SW 1271 (cell line): ENCODE measurements at places on chromosomes 2 and 18.

- DNase-seq: no peak
Measured at GRCh38 chr2:69554568-69554967, 89.0 kb downstream of the AAK1 start.

- no peak for DNase-seq
Measured at GRCh38 chr2:72927619-72928550, 10.6 kb downstream of the EMX1 start.

GRCh38 chr2:229725716-229726574 lies 11.6 kb upstream of the DNER start:
- DNase-seq: no peak

DNA sequence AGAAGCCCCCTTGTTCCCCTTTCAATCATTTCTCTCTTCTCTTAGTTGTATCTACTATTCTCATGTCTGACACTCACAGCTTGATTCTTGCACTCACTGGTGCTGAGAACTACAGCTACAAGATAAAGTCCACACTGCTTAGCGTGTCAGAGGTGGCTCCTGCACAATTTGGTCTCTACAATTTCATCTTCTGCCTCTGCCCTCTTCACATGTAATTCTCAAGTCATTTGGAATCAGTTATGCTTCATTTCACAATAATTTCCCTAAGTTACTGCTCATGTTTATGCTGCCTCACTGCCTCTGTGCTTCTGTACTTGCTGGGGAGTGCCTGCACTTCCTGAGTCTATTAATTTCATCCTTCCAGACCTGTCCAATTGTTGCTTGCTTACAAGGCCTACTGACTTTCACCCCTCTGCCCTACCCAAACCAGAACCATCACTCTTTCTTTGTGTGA lies 11.6 kb upstream of the NAB1 start:
- no peak for DNase-seq

DNA sequence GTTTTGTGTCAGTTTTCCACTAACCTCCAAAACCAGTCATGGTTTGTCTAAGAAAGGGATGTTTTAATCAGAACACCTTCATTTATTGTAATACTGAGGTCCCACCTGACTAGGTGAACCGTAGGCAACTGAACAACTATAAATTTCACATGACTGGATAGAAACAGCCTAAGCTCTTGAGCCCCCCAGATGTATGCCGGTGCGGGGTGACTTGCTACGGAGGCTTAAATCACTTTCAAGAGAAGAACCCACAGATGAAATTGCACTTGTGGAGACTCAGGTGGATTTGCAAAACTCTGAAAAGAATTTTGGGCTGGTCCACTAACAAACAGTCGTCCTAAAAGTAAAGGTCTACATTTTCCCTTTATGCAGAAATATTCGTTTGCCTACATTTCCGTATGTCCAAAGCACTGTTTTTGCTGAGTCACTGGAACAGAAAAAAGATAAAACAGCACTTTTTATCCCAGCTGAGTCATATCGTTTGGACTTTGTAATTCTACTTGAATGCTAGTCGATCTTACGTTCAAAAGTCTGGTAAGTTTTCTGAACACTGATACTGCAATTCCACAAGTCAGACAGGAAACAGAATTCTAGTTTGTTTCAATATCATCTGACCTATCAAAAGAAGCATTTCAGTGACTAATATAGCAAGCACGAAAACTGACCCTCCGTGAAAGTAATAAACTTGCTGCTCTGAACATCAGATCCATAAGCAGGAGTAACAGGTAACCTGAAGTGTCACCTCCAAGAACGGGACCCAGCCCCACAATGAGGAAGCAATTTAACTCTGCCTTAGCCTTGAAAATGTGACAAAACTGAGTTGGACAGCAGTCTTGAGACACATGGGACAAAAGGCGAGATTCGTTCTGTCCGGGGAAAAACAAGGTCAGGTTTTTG lies 18.1 kb downstream of the ZNF516 start:
- DNase-seq: no peak

DNA sequence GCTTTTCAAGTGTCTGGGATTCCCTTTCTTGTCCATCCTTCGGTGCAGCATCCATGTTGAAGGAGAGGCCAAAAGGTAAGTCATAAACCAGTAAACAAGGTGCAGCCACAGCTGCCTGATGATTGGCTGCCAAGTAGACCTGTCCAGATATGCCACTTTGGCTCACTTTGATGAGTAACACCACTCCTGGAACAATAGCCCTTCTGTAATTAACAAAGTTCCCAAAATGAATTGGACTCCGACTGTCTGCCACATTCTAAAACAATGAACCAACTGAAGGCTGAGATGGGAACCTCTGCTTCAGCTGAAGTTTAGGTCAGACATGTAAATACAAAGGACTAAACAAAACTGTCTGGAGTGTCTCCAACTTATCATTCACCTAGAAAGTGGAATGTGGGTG lies 82.2 kb upstream of the LGALSL start:
- no peak for DNase-seq

DNA sequence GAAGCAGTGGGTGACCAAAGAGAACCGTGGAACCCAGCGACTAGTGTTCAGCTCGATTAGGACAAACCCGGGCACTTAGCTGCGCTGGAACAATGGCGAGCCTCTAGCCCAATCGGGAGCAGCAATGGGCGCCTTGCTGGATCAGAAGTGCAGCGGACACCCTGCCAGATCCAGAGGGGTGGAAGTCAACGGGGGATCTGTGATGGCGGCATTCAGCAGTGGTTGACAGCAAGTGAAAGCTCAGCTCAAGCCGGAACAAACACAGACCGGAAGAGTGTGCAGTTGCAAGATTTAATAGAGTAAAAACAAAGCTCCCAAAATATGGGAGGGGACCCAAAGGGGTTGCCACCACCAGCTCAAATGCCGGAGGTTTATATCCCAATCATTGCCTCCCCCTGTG lies 478.7 kb upstream of the REG3G start:
- no peak for DNase-seq
